ENCODE measurements at places on chromosomes 3 and 15.

- no peak for DNase-seq
These were observed 190.2 kb downstream of the NR1D2 start for GRCh38 chr3:24135280-24135679.

DNA sequence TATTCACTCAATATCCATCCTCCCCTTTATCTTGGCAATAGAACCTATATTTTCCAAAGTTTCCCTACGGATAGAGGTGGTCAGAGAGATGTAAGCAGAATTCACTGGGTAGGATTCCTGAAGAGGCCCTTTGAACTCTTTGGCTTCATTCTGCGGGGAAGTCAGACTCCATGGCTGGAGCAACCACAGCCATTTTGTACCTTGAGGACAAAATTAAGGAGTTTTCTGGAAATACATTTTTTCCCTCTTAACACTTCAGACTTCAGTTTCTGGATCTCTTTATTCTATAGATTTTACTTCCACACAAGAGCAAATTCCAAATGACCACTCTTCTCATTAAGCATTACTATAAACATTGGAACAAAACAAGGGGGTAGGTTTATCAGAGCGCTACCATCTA is 43.3 kb downstream of the ADAMTS9 start:
- DNase-seq: no peak

- no peak for DNase-seq
These were observed 207.7 kb downstream of the RYR3 start for GRCh38 chr15:33518421-33518820.

- no peak for DNase-seq
These were observed 39.7 kb upstream of the TM4SF1 start for GRCh38 chr3:149417174-149417573.

- no peak for DNase-seq
These were observed 671.7 kb upstream of the ROBO1 start for GRCh38 chr3:80439490-80439889.

- no peak for DNase-seq
These were observed 368.5 kb upstream of the STAC start for GRCh38 chr3:36011791-36012190.

DNA sequence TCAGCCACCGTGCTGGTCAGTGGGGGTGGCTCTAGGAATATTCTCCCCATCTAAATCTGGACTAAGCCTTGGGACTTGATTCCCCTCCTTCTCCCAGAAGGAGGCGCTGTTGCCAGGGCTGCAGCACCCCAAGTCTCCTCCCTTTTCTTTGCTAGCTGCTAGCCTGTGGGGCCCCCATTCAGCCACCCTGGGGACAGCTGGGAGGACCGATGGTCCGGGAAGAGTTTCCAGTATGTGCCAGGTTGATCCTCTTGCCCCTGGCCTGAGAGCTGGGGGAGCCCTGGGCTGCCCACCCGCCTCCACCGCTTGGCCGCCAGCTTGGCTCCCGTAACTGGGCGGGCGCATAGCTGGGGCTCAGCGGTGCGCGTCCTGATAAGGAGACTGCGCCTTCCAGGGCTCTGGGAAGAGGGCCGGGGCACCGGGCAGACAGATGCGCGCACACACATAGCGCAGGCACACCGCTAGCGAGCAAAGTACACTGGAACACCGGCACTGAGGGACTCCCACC is 4.2 kb downstream of the SMAD6 start:
- DNase-seq: no peak

- DNase-seq: no peak
These were observed 366.2 kb downstream of the ERC2 start for GRCh38 chr3:56102032-56102431.

GRCh38 chr3:97969541-97969940 is 2.7 kb downstream of the RIOX2 start:
- DNase-seq: no peak

DNA sequence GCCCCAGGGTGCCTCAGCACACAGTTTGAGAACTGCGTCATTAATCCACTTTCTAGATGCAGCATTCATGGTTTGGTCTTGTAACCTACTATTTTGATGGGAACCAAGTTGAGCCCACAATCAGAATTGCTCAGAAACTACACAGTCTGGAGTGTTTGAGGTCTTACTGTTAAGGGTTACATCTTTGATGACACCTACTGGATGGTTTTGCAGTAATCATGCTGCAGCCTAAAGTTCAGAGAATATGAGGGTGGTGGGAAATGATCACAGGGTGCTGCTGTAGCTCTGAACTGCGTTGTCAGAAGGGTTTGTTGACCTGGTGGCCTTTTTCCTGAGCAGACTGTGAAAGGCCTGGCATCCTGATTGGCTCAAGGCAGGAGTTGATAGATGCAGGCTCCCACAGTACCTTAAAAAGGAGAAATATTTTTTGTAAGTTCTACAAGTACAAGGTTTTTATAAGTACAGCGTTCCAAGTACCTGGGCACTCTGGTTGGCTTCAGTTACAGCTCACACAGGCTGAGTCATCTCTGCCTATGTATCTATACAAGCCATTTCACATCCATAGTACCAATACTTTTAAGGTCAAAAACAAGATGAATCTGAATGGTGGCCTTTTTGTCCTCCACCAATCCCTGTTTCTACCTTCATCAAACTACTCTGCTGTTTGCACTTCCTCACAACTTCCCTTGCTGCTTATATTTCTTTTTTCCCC is 60.5 kb upstream of the ACKR4 start:
- no peak for DNase-seq

Measured in activated naive CD4-positive, alpha-beta T cell treated with anti-CD3 and anti-CD28 coated beads, Interleukin-2, amount 50 U/mL, for 72 hours (primary cell).